ENCODE measurements at places on chromosomes 6 and 20.

DNA sequence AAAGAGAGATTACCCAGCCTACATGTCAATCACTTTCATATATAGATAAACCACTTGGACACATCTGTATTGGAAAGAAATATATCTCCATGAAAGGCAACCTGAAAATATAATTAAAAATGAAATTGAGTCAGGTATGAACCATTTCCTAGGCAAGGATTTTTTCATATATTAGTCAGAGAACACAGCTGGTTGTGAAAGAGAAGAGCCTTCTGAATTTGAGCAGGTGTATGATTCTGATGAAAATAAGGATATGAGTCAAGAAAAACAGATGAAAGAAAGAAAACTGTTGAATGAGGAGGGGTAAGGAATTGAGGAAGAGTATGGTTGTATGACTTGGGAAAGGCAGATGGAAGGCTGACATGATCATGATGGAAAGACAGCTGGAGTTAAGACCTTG lies 441.1 kb downstream of the HAO1 start:
- no peak for DNase-seq

DNA sequence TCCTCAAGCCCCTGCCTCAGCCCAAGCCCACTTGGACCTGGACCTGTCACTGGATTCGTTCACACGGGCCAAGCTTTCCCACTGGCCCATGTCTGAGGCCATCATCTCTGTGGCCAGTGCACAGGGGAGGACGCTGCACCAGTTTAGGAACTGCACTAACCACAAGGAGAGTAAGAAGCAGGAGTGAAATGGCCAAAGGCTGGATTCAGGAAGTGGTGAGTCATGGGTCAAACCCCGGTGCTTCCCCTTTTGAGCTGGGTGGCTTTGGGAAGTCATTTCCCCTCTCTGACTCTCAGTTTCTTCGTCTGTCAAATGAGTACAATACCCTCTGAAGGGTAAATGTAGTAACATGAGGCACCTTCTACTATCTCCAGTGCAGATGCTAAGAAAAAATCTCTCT lies 87.9 kb downstream of the CD40 start:
- DNase-seq = no peak

DNA sequence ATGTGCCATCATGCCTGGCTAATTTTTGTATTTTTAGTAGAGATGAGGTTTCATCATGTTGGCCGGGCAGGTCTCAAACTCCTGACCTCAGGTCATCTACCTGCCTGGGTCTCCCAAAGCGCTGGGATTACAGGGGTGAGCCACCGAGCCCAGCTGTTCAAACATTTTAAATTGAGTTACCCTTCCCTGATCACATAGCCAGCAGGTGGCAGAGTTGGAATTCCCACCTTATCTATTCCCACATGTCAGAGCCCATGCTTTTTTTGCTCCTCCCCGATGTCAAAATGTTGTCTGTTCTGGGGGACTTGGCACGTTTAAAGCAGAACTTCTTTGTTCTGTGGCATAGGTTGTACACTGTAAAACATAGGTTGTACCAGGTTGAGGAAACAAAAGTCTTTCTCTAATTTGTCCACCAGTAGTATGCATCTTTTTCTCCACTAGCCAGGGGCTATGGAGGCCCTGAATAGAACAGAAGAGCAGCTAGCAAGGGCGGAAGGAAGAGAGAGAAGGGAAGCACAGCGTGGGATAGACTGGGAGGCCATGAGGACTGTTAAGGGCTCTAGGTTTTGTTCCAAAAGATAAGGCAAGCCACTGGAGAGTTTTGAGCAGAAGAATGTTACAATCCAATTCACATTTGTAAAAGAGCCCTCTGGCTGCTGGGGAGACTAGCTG lies 7.3 kb upstream of the LBP start:
- no peak for DNase-seq

DNA sequence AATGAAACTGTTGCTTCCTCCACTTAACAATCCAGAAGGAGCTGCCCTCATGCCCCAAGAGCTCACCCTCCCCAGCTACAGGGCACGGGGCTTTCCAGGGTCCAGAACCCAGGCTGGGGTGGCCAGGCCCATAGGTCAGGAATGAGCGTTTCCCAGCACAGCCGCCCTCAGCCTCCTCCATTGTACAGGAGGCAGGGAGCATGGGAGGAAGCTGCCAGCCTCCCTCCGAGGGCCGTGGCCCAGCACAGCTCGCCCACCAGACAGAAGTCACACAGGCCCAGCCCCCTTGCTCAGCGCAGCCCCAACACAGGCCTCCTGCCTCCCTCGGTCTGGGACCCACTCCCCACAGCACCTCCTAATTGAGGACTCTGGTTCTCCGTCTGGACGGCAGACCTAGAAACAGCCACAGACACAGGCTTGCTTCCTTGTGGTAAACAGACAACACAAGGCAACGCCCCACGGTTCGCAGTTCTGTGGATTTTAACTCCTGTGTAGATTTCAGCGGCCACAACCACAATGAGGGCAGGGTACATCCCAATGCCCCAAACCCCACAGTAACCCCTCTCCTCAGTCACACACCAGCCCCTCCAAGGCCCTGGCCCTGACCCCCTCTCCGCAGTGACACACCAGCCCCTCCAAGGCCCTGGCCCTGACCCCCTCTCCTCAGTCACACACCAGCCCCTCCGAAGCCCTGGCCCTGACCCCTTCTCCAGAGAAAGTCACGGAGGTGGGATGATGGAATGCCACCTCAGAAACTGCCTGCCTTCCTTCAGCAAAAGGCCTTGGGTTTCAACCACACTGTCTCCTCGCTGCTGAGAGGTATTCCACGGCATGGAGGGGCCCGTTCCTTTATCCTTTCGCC lies 173.5 kb downstream of the DLL1 start:
- DNase-seq = no peak

DNA sequence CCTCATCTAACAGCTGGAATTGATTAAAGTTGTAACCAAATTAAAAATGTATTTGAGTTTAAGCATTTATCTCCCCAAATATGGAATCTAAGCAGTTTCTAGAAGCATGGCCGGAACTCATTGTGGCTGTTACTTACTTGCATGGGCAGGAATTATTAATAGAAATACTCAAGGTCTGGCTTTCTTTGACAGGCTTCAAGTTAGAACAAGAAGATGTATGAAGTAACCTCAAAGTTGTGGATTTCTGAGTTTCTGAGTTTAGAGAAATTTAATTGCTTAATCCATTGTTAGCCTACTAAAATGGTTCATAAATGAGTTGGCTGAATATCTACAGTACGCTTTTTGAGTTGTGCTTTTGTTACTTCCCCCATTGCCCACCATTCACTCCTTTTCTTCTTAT lies 7.7 kb downstream of the CARMIL1 start:
- DNase-seq = no peak

GRCh38 chr6:167866642-167867041 lies 39.9 kb downstream of the AFDN start:
- DNase-seq = no peak

DNA sequence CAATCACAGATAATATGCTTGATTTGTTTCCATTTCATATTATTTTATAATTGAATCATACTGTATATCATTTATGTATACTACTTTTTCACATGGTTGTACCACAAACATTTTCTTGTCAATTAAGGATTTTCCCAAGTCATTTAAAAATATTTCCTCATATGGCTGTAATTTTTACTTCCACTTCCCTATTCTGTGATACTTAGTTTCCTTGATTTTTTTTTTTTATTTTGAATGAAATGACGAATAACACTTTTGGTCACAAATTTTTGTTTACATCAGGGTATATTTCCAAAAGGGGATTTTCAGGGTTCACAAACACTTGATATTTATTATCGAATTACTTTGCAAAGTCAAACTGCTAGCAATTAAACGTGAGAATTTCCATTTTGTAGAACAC lies 515.6 kb downstream of the KIF16B start:
- DNase-seq = no peak

- DNase-seq = no peak
Measured at GRCh38 chr6:98946879-98947410, 801 bp downstream of the FBXL4 start.

DNA sequence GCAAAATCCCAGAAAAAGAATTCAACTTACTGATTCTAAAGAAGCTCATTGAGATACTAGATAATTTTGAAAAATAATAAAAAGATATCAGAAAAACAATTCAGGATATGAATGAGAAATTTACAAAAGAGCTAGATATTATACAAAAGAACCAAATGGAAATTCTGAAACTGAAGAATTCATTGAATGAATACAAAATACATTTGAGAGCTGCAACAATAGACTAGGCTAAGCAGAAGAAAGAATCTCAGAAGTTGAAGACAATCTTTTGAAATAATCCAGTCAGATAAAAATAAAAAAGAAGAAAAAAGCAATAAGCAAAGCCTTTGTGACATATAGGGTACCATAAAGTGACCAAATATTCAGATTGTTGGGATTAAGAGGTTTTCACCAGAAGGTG lies 206.0 kb downstream of the CD109 start:
- DNase-seq = no peak

DNA sequence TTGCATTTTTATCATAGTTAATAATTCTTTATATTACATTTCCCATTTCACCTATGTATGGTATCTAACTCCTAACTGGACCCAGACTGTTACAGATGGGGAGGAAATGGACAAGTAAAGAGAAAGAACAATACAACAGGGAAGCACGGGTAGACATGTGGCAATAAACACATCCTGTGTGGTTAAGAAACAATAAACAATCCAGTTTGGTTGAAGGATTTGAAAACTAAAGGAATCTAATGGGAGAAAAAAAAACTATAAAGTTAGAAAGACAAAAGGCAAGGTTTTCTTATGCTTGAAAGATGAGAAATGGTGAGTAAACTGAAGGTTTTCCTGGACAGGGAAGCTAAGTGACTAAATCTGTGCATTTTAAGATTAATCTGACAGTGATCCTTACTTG lies 34.9 kb upstream of the ALDH8A1 start:
- no peak for DNase-seq

DNA sequence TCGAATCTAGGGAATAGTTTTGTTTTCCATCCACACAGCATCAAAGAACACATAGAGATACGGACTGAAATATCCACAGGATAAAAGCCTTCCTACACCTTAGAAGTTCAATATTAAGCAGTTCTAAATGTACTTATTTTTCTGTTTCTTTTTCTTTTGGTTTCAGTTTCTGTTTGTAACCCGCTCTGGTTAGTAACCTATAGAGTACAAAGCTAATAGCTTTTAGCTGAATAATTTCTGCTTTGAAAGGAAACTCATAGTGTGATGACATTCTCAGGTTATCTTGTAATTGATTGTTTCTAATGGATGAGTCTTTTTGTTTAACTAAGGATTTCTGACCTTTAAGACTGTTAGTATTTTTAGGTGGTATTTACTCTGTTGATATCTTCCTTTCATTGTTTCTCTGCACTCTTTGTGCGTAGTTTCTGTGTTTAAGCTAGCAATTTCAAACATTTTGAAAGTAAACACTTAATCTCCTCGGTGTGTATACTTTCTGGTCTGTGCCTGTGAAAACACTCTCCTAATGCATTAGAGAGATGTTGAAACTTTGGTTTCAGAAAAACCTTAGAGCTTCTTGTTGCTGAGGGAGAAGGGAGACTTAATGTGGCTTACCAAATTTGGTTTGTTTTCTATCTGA lies 385.5 kb downstream of the HDGFL1 start:
- DNase-seq = no peak

DNA sequence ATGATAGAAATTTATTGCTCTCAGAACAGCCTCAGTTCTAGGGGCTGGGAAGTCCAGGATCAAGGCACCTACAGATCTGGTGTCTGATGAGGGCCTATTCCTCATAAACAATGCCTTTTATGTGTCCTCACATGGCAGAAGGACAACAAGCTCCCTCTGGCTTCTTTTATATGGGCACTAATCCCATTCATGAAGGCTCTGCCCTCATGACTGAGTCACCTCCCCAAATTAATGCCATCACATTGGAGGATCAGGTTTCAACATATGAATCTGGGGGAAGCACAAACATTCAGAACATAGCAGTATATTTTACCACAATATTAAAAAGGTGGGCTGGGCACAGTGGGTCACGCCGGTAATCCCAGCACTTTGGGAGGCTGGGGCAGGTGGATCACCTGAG lies 58.5 kb upstream of the CCN6 start:
- no peak for DNase-seq

GRCh38 chr6:27720607-27721580 lies 191.3 kb downstream of the OR2B2 start:
- DNase-seq = no peak

- no peak for DNase-seq
Measured at GRCh38 chr6:167786853-167787675, 39.6 kb upstream of the AFDN start.
